ENCODE measurements at places on chromosomes 5 and 9. TPM values are rescaled to one million over a fixed set of nuclear protein-coding genes. Genes with fewer than 3 reads are reported as not detected.

DNA sequence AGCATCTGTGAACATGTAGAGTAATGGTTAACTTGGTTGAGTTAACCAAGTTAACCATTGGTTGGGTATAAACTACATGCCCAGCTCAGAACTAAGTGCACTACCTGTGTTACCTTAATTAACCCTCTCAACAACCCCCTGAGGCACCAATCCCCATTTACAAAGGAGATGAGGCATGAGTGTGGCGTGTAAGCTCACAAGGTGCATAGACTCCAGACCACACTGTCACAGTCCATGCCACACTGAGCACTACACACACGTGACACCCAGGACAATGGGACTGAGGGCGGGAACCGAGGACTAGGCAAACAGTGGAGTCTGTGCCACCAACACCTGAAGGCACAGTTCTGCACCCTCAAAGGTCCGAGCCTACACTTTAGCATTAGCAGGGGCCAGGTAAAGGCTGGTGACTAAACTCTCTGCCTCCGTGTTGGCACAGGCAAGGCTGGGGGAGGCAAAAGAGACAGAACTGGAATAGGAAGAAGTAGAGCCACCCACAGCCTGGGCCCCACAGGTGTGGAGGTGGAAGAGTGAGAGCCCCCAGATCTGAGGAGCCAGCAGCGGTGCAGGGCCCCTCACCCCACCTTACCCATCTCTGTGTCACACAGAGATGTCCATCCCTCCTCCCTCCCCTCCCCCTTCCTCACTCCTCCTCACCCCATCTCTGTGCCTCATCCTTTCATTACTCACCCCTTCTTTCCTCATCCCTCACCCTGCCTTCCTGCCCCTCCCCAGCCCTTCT, 2.2 kb upstream of the DNAJB5 start:
- peaks cover 26% of the 10 kb centered on the region for H3K4me1 ChIP-seq
- DNase-seq, result no peak
- H3K4me3 ChIP-seq, result no peak overlapping the region
- H3K27ac ChIP-seq, result no peak overlapping the region

- H3K27me3 ChIP-seq, result no peaks in the 10 kb centered on the region
- no peaks in the 10 kb centered on the region for H3K4me1 ChIP-seq
- H3K36me3 ChIP-seq, result no peaks in the 10 kb centered on the region
- no peak for DNase-seq
- H3K4me3 ChIP-seq, result no peak overlapping the region
These were observed 81.9 kb downstream of the PALM2AKAP2 start for GRCh38 chr9:109861918-109862317.

GRCh38 chr5:157651623-157652376, 438 bp downstream of the SOX30 start:
- no peaks in the 10 kb centered on the region for H3K27me3 ChIP-seq
- H3K4me1 ChIP-seq, result peaks cover 3% of the 10 kb centered on the region
- DNase-seq, result peak; percentile 35
- H3K4me3 ChIP-seq, result peak overlapping the region; percentile 32
- no peak overlapping the region for H3K27ac ChIP-seq

- H3K27ac ChIP-seq, result no peak overlapping the region
- peaks cover 17% of the 10 kb centered on the region for H3K27me3 ChIP-seq
- peak; percentile 55 for DNase-seq
- H3K36me3 ChIP-seq, result no peaks in the 10 kb centered on the region
- peak overlapping the region; percentile 61 for H3K4me3 ChIP-seq
These were observed 1.1 kb upstream of the JADE2 start for GRCh38 chr5:134524272-134524825.

- H3K4me3 ChIP-seq, result no peak overlapping the region
- no peaks in the 10 kb centered on the region for H3K36me3 ChIP-seq
- peaks cover 4% of the 10 kb centered on the region for H3K4me1 ChIP-seq
- no peak for DNase-seq
- H3K27me3 ChIP-seq, result no peaks in the 10 kb centered on the region
- H3K27ac ChIP-seq, result no peak overlapping the region
These were observed 130.4 kb upstream of the RASA1 start for GRCh38 chr5:87137283-87137682.

- H3K36me3 ChIP-seq, result peaks cover 7% of the 10 kb centered on the region
- H3K4me3 ChIP-seq, result no peak overlapping the region
- H3K4me1 ChIP-seq, result peaks cover 13% of the 10 kb centered on the region
- DNase-seq, result no peak
- no peaks in the 10 kb centered on the region for H3K27me3 ChIP-seq
These were observed 385.2 kb downstream of the SPOCK1 start for GRCh38 chr5:137113939-137114338.

DNA sequence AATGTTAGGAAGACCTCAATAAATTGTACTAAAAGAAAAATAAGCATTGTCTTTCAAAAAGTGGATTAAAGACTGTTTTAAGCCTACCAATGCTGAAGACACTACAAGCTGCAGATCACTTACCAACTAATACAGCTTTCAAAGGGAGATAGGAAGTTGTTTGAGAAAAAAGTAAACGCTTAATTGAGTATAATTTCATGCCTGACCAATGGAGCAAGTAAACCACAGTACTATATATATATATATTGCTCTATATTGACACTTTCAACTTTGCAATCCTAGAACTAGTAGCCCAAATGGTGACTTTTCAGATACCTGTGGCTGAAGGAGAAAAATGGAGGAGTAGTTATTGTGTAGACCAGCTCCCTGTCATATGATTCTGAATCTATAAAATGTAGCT, 85.7 kb downstream of the FREM1 start:
- DNase-seq, result no peak
- no peak overlapping the region for H3K4me3 ChIP-seq
- H3K27me3 ChIP-seq, result no peaks in the 10 kb centered on the region
- H3K4me1 ChIP-seq, result no peaks in the 10 kb centered on the region
- no peak overlapping the region for H3K27ac ChIP-seq

- H3K4me1 ChIP-seq, result no peaks in the 10 kb centered on the region
- peak within 1 kb of the TSS; percentile 27 for H3K27ac ChIP-seq
- peaks cover 1% of the 10 kb centered on the region for H3K36me3 ChIP-seq
- no peaks in the 10 kb centered on the region for H3K27me3 ChIP-seq
- DNase-seq, result peak; percentile 53
These were observed at the start of gene RMND5B for GRCh38 chr5:178130576-178131445. Gene RMND5B (plus strand): TSS chr5:178131014. CDS start chr5:178138120, 7,106 bp downstream.

- H3K4me3 ChIP-seq, result peak overlapping the region; percentile 86
- no peaks in the 10 kb centered on the region for H3K36me3 ChIP-seq
- no peaks in the 10 kb centered on the region for H3K27me3 ChIP-seq
- H3K27ac ChIP-seq, result peak overlapping the region; percentile 88
These were observed 911 bp upstream of the PIK3R1 start for GRCh38 chr5:68214482-68215207.

DNA sequence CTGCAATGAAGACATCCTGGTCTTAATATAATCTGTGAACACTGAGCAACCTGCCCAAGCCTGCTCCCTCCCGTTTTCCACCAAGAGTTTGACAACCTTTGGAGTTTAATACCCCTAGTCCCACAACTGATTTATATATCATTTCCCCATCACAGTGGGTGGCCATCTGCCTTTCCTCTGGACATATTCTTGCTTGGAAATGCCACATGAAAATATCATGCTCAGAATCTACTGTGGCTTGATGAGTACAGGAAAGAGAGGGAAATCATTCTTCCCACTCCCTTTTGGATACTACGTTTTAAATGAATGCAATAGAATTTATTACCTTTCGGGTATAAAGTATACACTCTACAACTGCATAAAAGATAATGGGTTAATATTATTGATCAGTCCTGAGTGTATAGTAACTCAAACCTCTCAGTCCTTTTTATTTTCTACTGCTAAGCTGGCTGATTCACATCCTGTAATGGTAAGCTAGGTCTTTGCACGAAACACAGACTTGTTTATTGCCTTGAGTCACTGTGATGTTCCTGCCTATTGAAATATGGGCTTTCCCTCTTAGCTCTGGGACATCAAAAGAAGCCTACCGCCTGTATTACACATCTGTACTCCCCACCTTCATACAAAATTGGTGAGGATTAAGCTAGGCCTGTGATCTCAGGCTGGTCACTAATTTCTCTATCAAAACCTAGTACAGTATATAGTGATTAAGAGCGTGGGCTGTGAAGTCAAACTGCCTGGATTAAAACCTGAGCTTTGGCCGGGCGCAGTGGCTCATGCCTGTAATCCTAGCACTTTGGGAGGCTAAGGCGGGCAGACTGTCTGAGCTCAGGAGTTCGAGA, 67.6 kb upstream of the NR5A1 start:
- H3K36me3 ChIP-seq, result no peaks in the 10 kb centered on the region
- H3K4me1 ChIP-seq, result peaks cover 9% of the 10 kb centered on the region
- H3K4me3 ChIP-seq, result no peak overlapping the region

- H3K27me3 ChIP-seq, result no peaks in the 10 kb centered on the region
- no peak overlapping the region for H3K4me3 ChIP-seq
- H3K4me1 ChIP-seq, result peaks cover 58% of the 10 kb centered on the region
- no peaks in the 10 kb centered on the region for H3K36me3 ChIP-seq
These were observed 94.0 kb upstream of the DNAH5 start for GRCh38 chr5:14038341-14038959.

DNA sequence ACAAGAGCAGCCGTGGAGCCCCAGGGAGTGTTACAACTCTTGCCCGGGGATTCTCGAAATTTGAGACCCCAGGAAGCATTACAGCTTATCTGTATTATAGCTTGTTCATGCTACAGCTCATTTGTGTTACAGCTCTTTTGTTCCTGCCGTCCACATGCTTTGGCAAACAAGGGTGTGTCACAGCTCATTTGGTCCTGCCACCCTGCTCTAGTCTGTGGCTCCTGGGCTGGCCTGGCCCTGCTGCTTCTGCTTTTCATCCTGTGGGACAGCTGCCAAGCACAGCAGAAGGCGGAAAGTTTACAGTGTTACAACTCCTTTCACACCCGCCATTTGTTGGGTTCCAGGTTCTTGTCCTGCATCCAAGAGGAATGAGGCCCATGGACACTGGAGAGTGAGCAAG, 685.0 kb downstream of the SLCO4C1 start:
- H3K4me3 ChIP-seq, result no peak overlapping the region
- no peaks in the 10 kb centered on the region for H3K27me3 ChIP-seq
- H3K4me1 ChIP-seq, result no peaks in the 10 kb centered on the region
- DNase-seq, result no peak
- no peak overlapping the region for H3K27ac ChIP-seq

DNA sequence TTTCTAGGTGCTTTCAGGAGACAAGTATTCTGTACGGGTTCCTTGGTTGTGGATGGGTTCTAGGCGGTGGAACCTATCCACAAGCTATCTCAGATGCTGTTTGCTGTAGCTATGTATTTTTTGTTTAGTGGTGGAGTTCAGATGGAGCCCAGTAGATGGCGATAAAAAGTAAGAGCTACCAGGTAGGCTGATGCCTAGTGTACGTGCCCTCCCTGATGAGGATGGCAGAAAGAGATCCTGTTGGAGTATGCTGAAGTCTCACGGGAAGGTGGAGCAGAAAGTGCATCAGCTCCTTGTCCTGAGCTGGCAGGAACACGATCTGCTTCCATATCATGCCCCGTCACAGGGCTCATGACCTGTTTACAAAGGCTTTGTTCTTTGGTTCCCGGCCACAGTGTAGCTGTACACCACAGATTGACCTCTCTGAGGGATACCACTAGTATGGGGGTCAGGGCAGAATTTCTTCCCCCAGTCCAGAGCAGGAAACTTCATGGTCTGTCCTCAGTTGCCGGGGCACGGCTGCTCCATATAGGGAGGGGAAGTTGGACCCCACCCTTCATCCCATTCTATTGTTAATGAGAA, 12.6 kb upstream of the UGT3A2 start:
- H3K27me3 ChIP-seq, result peaks cover 2% of the 10 kb centered on the region
- no peaks in the 10 kb centered on the region for H3K4me1 ChIP-seq
- no peak overlapping the region for H3K27ac ChIP-seq
- DNase-seq, result peak; percentile 23
- no peak overlapping the region for H3K4me3 ChIP-seq
- H3K36me3 ChIP-seq, result no peaks in the 10 kb centered on the region

GRCh38 chr5:36854402-36855140, 22.0 kb upstream of the NIPBL start:
- no peak for DNase-seq
- H3K36me3 ChIP-seq, result no peaks in the 10 kb centered on the region
- H3K27ac ChIP-seq, result no peak overlapping the region
- no peak overlapping the region for H3K4me3 ChIP-seq

DNA sequence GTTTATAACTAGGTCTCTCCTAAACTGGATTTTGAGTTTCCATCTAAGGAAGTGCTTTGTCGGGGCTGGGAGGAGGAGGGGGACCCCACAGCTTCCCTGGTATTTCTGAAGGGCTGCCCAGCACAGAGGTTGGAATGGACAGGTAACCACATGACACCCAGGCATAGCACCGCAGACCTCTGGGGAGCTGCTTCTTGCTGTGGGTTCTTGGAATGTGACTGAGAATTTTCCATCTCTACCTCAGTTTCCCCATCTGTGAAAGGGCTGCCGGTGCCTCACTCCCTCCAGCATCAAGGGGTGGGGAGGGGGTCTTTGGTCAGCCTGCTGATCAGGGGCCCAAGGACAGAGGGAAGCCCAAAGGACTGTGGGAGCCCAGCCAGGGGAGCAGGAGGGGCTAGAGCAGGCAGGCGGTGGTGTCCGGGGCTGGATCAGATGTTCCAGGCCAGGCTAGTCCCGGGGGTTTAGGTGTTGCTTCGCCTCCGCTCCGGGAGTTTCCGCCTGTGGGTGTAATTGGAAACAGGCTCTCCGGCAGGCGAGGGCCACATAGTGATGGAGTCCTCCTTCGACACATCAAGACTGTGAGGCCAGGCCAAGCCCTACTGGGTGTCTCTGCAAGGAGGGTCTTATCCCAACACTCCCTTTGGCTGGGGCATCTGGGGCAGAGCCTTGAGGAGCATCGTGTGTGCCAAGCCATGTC, 3.3 kb downstream of the OLFML2A start:
- H3K27me3 ChIP-seq, result no peaks in the 10 kb centered on the region
- H3K36me3 ChIP-seq, result no peaks in the 10 kb centered on the region
- peak overlapping the region; percentile 7 for H3K4me3 ChIP-seq

- no peak for DNase-seq
- no peaks in the 10 kb centered on the region for H3K4me1 ChIP-seq
- H3K27me3 ChIP-seq, result no peaks in the 10 kb centered on the region
- H3K4me3 ChIP-seq, result no peak overlapping the region
These were observed 1407.8 kb upstream of the C9orf72 start for GRCh38 chr9:28981129-28981528.

DNA sequence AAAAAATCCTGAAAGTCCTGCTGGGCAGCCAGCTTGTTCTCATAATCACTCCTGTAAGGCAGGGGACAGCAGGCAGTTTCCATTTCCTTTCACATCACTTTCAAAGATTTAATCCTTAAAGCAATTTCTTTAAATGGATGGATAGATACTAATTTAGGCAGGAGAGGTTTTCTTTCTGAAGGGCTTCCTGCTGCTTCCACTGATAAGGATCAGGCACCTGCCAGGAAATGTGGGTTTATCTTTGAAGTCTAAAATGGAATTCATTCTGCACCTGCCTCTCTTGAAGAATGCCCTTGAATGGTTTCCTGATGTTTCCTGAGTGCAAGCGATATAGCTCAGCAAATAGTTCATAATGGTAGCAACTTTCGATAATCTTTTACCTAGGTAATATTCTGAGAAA, 64.5 kb downstream of the STARD4 start:
- no peaks in the 10 kb centered on the region for H3K27me3 ChIP-seq
- no peak overlapping the region for H3K27ac ChIP-seq
- no peak for DNase-seq
- H3K4me3 ChIP-seq, result no peak overlapping the region

Gene ENDOG
- total RNA-seq, result 17.8 TPM

Gene PRRX2
- total RNA-seq, result not detected

Gene STPG3
- not detected for total RNA-seq

Gene CDKN2B-AS1
- 2.3 TPM for total RNA-seq

Gene FOXD4L6
- 0.18 TPM for total RNA-seq
